ENCODE measurements at places on chromosomes 11 and 22.

GRCh38 chr11:61552108-61552635 lies 28.7 kb downstream of the SYT7 start:
- no peak for DNase-seq

- no peak for DNase-seq
Measured at GRCh38 chr11:43756575-43756974, 76.0 kb downstream of the HSD17B12 start.

GRCh38 chr22:44304911-44305310 lies 7.8 kb downstream of the SHISAL1 start:
- no peak for DNase-seq

DNA sequence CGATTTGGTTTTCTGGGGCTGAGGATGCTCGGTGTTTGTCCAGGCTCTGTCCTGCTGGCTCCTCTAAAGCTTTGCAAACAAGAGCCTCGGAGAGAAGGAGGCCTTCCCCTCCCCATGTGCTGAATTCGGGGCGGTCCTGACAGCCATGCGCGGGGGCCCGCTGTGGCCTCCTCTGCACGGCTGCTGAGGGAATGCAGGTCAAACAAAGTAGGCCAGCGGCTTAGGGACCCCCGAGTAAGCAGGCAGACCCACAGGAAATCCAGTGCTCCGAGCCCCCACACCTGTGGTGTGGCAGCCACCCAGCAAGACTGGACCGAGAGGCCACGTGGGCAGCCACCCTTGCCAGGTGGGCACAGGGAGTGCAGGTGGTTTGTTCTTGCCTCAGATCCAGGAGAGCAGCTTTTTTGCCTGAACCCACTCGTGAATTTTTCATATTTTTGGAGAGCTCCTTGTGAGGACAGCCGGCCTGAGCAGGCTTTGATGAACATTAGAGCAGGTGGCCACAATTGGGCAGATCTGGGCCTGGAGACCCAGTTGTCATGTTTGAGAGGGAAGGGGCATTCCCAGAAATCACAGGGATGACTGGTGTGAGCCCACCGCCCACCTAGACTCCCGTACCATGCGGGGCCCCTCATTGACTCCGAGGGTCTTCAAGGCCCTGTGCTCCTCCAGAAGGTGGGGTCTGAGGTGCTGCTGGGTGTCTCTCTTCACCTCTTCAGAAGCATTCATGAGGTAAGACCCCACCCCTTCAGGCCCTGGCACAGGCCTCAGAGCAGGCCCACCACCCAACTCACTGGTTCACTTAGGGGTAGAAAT lies 43.0 kb upstream of the KCNQ1OT1 start:
- DNase-seq, result no peak

DNA sequence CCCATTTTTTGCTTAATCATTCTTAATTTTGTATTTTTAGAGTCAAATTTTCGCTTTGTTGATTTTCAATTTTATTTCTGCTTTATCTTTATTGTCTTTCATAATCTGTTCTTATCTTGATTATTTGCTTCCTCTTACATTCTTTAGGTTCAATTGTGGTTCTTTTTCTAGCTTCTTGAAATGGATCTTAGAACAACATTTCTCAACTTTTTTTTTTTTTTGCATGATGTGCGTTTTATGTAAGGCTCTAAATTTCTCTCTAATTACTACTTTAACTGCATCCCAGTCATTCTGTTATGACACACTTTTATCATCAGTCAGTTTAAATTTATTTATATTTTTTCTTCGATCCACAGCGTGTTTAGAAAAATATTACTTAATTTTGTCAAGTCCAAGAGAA lies 65.2 kb upstream of the PARVA start:
- DNase-seq, result no peak

- DNase-seq, result no peak
Measured at GRCh38 chr22:50115693-50116092, 25.9 kb downstream of the MOV10L1 start.

- no peak for DNase-seq
Measured at GRCh38 chr11:92711926-92712325, 257.5 kb upstream of the MTNR1B start.

DNA sequence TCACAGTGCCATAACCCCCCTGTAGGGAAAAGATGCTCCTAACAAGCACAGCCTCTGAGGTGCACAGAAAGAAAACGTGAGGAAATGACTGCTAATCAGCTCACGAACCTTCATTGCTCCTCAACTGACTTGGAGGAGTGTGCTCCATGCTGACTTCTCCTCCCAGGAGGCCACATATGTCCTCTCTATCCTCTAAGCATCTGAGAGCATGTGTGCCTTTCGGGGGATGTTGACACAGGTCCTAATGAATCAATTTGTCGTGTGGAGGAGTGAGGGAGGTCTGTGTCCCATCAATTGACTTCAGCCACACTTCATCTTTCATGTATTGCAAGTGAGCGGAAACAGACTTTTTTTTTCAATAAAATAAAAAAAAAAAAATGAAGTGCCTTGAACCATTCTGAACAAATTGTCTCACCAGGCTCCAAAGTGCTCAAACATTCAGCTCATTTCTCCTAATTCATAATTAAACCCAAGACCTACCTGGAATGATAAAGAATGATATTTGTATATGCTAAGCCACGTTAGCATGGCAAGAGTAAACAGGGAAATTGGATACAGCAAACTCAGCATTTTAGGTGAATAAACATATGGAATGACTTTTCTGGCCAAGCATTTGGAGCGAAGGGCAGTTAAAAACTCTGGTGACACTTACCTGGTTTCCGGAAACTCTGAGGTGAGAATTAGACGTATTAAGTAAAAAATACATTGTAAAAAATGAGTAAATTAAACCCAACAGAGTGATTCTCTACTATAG lies 317.6 kb upstream of the FAT3 start:
- DNase-seq, result no peak

All from GM20000 (cell line).